CD8-positive, alpha-beta memory T cell (primary cell): ENCODE measurements at places on chromosomes 16 and 17. TPM values are rescaled to one million over a fixed set of nuclear protein-coding genes. Genes with fewer than 3 reads are reported as not detected.
A peak's percentile ranks its signal among the peaks of the same experiment; 100 is the strongest.

Gene FSCN2
- total RNA-seq, result 0.46 TPM

Gene IRX6
- not detected for total RNA-seq

Gene ASPHD1
- total RNA-seq, result 1.2 TPM

Gene PDILT
- total RNA-seq, result not detected

Gene HOXB1
- not detected for total RNA-seq

Gene FOXJ1
- 0.64 TPM for total RNA-seq

Gene ANKRD13B
- 21.8 TPM for total RNA-seq

DNA sequence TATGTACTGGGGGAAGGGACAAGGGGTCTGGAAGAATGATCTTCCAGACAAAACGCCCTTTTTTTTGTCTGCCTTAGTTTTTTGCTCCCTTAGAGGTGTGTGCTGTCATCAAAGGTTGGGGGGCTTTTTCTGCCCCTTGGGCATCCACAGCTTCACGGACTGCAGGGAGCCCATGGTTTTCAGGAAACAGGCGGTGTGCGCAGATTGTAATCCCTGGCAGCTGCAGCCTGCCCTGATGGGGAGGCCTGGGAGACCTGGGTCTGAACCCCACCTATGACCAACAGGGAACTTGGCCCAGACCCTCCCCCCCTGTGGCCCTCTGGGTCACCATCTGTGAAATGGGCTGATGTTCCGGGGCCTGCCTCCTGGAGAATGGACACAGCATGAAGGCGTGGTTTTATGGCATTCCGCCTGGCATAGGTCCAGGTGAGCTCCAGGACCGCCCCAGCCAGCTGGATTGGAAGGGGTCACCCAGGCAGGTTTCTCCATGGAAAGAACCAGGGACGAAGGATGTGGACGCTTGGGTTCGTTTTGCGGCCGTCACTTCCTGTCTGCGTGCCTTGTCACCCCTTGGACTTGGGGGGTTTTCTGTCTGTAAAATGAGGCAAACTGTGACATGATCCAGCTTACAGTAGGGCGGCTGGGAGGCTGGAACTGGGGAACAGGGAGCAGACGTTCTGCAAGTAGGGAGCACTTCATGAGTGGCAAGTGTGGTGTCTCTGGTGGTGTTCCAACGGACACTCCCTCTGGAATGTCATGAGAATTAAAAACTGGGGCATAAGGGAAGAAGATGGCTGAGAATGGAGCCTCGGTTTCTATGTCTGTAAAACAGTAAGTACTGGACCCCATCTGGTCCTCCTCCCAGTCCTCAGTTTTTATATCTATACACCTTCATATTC is 1.5 kb downstream of the CPNE2 start:
- DNase-seq, result no peak

DNA sequence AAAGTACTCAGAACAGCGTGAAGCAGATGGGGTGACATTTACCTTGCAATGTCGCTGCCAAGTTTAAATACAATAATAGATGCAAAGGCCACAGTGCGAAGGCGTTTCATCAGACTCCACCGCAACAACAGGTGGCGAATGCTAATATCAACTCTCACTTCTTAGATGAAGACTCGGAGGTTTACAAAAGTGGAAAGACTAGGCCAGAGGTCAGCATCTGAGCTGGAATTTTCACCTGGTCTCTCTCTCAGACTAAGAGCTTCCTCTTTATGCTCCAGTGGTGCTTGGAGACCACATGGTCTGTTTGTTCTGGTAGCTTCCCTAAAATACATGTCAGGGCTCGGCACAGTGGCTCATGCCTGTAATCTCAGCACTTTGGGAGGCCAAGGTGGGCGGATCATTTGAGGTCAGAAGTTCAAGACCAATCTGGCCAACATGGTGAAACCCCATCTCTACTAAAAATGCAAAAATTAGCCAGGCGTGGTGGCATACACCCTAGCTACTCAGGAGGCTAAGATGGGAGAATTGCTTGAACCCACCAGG is 169.1 kb downstream of the XYLT1 start:
- DNase-seq, result no peak

DNA sequence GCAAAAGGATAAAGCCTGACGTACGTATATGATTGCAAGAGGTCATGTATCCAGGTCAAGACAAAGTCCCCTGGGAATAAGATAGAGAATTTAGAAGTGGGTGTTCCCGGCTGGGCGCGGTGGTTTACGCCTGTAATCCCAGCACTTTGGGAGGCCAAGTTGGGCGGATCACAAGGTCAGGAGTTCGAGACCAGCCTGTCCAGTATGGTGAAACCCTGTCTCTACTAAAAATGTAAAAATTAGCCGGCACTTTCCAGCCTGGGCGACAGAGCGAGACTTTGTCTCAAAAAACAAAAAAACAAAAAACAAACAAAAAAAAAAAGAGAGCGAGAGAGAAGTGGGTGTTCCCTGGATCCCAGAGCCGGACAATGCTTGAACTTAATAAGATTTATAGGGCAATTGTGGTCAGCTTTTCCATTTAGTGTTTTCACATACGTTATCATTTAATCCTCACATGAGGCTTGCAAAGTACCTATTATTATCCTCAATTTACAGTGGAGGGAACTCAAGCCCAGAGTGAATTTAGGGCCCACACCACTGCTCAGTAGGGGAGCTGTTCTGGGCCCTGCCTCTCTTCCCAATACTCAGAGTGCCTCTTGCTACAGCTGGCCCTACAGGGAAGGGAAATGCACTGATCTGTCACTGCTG is 481 bp upstream of the GLTPD2 start:
- DNase-seq, result no peak

- no peak for DNase-seq
These were observed 125.1 kb downstream of the SLC39A11 start for GRCh38 chr17:72967277-72967970.

DNA sequence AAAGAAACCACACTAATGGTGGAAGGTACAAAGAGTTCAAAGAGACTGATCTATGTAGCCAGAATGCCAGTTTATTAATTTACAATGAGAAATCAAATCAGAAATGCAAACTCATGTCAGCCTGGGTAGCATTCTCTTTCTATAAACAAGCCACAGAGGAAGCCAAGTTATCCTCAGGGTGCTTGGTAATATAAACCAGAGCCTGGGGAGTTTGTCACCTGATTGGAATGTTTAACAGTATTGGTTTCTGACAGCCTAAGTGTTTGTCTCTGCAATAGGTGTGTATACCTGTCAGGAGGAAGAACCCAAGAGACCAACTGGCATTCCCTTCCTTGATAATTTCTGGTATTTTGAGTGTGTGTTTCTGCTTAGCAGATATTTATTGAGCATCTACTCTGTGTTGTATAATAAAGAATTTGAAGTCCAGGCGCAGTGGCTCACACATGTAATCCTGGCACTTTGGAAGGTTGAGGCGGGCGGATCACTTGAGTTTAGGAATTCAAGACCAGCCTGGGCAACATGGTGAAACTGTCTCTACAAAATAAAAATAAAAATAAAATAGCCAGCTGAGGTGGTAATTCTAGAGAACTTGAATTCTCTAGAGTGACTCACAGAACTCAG is 3.1 kb upstream of the C17orf58 start:
- DNase-seq, result no peak

GRCh38 chr17:80465327-80465974 is 11.0 kb downstream of the NPTX1 start:
- no peak for DNase-seq

- no peak for DNase-seq
These were observed at the start of gene CPNE7 for GRCh38 chr16:89575247-89576152. CPNE7 (plus strand) TSS chr16:89575758; CDS start chr16:89575898, 140 bp downstream.

GRCh38 chr17:79088247-79088996 is 13.8 kb downstream of the ENGASE start:
- DNase-seq, result no peak

- DNase-seq, result no peak
These were observed 13.5 kb downstream of the ACE start for GRCh38 chr17:63490329-63490728.

DNA sequence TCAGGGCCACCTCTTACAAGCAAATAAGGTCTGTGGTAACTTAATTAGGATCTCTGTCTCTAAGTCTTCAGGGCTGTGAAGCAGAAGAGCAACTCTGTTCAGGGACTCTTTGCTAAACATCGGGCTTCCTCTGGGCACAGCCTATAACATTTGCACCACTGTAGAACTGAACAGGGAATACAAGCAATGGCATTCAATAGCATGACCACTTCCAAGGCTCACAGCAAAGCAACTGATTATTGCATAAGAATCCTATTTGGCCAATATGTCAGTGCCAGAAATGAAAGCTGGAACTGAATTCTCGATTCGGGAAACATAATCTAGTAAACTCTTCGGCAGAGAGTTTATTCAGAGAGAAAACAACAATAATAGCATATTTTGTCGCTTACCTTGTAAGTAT is 92.2 kb upstream of the AMZ2 start:
- DNase-seq, result no peak

DNA sequence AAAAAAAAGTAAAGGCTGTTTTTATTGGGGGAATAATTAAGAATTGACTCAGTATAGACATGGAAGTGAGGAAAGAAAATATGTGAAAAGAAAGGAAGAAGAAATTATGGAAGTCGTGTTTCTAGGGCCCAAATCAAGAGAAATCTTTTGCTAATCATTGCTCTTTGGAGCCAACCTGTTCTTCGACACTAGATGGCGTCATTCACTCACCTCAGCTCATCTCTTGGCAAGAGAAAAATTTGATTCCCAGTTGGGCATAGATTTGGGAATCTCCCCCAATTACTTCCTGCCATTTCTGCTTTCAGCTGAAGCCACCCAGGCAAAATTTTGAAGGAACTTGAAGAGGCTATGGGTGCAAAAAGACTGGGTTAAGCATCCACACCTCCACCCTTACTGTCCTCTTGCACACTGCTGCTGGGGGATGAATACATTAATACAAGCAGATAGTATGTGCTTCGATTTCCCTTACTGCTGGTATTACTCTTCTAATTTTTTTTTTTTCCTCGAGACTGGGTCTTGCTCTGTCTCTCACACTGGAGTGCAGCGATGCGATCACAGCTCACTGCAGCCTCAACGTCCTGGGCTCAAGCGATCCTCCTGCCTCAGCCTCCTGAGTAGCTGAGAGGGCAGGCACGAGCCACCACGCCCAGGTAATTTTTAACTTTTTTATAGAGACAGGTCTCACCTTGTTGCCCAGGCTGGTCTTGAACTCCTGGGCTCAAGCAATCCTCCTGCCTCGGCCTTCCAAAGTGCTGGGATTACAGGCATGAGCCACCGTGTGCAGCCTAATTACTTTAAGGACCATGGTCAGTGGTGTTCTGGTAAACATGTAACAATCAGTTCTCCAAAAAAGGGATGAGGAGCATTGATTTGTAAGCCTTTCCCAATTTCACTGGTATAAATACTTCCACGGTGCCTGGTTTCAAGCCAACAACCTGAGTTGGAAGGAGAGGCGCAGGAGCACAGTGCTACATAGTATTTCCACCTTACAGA is 13.5 kb downstream of the PSMD7 start:
- DNase-seq, result peak; percentile 10
